Esophagus squamous epithelium (tissue), 5 donors: ENCODE measurements at places on chromosomes 7 and 10. TPM values are rescaled to one million over a fixed set of nuclear protein-coding genes. Genes with fewer than 3 reads are reported as not detected.

GRCh38 chr7:6571160-6571779 lies 6.0 kb upstream of the ZDHHC4 start:
- DNase-seq: no peak

GRCh38 chr7:50282813-50283605 lies 21.5 kb upstream of the IKZF1 start:
- DNase-seq: no peak

GRCh38 chr7:40587419-40587818 lies 452.6 kb downstream of the SUGCT start:
- no peak for DNase-seq

DNA sequence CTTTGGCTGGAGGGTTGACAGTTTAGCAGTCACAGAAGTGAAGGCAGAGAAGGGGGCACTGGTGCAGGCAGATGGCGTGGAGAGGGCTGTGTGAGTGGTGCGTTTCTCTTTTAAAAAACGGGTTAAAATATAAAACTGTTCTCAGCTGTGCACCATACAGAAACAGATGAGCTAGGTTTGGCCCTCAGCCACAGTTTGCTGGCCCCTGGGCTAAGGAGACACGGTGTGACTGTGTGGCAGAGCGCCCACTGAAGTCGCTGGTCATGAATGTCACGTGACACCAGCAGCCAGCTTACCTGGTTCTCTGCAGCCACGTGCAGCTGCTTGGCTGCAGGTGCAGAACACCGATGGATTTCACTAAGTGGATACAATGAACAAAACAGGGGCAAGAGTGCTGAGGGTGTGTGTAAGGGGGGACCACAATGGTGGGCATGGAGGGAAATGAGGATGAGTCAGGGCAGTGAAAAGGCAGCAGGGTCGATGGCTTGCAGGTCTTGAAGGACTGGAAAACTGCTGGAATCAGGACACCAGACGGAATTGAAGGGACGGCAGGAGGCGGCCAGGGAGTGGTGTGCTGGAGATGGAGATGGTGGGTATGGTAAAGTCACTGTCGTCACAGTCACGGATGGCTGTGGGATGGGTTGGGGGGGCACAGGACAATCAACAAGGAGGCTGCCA lies 7.4 kb downstream of the ZNF746 start:
- DNase-seq: no peak

Gene RBP3
- not detected for total RNA-seq
